ENCODE measurements at places on chromosomes 11 and 22.

DNA sequence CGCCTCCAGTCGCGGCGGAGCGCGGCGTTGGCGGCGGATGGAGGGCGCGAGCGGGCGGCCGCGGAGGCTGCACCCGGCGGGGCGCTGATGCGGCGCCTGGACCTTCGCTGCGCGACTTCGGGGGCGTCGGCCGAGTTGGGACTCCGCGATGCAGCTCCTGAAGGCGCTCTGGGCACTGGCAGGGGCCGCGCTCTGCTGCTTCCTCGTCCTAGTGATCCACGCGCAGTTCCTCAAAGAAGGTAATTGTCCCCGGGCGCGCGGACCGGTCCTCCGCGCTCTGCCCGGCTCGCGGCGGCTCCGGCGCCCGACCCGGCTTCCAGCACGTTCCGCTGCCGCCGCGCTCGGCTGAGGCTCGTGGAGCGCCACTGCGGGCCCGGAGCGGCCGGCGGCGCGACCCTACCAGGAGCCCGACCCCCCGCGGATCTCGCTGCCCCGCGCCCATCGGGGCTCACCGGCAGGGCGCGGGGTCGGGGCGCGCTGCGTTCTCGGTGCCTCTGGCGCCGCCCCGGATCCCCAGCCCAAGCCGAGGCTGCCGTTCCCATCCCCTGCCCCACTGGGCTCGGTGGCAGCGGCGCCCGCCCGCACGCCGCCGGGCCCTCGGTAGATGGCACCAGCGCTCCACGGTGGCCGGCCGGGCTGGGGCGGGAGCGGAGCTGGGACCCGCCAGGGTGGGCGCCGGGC is 1251.2 kb downstream of the BRD1 start:
- peak; percentile 88 for DNase-seq

DNA sequence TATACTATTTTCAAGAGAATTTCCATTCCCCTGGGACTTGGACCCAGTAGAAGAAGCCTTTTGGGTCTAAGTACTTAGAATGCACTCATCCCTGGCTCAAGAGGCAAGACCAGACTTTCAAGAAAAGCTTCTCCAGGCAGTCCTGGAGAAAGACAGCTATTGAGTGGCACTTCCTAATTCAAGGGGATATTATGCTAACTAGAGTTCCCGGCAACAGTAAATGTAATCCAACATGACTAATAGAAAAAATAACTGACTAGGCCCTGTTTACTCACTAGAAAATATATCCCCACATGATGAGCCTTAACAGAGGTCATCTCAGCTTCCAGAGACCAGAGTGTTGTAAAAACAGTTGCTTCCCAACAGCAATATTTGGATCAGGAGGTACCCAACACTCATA is 47.2 kb upstream of the AKIP1 start:
- DNase-seq: no peak

GRCh38 chr11:60078745-60079144 is 9.7 kb upstream of the MS4A2 start:
- no peak for DNase-seq

GRCh38 chr11:65459552-65459951 is 37.0 kb downstream of the NEAT1 start:
- peak; percentile 35 for DNase-seq

GRCh38 chr11:68321293-68322051 is 9.1 kb downstream of the LRP5 start:
- no peak for DNase-seq

GRCh38 chr11:111581341-111581740 is 20.9 kb upstream of the SIK2 start:
- DNase-seq: no peak

DNA sequence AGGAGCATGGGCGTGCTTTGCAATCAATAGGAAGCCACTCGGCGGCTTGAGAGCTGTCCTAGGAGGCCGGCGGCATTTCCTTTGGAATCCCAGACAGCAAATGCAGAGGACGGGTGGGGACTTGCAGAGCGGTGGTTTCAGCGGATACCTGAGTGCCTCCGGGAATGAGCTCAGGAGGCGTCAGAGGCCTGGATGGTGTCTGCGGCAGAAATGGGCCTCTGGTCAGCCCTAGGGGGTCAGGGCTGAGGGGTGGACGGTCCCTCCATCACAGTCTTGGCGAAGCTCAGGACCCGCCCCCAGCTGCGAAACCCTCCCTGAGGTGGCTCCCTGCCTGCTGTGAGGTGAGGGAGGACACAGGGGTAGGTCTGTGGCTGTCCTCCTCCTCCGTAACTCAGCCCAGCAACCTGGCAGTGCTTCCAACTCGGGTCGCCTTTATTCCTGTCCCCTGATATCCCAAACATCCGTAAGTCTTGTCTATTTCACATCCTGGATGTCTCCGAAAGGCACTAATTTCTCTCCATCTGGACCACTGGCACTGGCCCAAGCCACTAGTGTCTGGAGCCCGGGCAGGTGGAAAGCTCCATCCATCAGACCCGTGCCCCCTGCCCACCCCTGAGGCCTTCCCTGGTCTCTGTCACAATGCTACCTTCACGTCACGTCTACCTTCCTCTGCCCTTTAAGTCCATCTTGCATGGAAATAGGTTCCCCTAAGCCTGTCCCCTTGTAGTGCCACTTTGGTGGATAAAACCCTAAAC is 686.6 kb downstream of the BRD1 start:
- DNase-seq: peak; percentile 29

DNA sequence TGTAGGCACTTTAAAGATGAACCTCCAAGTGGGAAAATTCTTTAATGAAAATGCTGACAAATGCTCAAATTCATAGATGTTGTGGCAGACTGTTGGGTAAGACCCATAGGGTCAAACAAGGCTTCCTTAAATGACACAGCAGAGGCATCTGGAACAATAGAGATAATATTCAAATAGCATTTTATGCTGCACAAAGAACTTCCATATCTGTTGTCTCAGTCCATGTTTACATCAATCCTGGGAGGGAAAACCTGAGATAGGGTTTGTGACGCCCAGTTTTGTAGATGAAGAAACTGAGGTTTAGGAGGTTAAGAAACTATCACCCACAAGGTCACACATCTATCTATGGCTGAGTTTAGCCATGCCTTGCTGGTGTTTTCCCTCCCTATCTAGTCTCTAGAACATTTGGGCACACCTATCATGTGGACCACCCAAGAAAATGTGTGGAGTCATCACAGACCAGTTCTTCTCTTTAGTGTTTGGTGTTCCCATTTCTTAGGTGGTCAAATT is 106.4 kb downstream of the EHF start:
- DNase-seq: no peak

DNA sequence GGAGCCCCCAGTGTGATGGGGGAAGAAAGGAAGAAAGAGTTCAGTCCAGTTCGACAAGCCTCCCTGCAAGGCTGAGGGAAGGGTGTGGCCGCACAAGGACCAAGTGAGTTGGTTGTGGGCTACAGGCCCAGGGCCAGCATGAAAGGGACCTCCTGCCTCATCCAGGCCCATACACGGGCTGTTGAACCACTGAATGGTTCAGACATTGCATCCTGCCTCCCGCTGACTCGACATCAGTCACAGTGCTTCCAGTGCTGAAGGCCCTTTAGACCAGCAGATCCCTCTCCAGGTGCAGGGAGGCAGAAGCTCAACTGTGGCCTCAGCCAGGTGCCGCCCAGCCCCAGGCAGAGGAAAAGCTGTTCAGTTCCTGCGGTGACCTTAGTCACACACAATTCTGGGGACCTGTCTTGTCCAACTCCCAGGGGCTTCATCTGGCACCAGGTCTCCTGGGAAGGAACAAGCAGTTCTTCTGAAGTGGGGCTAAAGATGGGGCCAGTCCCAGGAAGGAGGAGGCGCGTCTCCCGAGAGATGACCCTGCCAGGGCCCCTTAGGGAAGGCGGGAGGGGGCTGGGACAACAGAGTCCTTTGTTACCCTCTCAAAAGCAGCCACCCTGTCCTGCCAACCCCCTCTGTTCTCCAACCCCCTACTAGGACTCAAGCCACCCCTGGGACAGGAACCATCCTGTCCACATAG is 6.6 kb downstream of the ARRB1 start:
- DNase-seq: no peak

GRCh38 chr11:112163875-112164685 is at the start of gene IL18:
TSS of gene IL18 (minus strand) at chr11:112164094. CDS start at chr11:112155053, 9,041 bp downstream.
- DNase-seq: peak; percentile 46

GRCh38 chr11:122673701-122674100 is 18.2 kb downstream of the UBASH3B start:
- DNase-seq: no peak

DNA sequence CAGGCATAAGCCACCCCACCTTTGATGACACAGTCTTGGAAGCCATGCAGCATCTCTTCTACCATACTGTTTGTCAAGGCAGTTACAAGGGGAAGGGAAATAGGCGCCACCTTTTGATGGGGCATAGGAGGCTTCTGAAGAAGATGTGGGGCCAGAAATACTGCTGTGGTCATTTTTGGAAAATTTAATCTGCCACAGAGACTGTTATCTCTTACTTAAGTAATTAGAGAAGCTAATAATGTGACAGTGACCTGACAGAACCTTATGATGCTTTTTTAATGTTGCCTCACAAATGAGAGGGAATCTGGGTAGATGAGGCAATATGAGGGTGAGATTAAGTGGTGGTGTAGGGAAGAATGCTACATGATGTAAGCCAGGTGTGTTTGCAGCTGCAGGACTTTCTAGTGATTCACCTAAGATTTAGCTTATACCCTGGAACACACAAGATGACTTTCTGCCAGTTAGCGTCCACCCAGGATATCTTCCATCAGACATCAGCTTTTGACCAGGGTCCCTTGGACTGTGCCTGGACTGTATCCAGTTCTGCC is 34.3 kb upstream of the ADORA2A start:
- no peak for DNase-seq

DNA sequence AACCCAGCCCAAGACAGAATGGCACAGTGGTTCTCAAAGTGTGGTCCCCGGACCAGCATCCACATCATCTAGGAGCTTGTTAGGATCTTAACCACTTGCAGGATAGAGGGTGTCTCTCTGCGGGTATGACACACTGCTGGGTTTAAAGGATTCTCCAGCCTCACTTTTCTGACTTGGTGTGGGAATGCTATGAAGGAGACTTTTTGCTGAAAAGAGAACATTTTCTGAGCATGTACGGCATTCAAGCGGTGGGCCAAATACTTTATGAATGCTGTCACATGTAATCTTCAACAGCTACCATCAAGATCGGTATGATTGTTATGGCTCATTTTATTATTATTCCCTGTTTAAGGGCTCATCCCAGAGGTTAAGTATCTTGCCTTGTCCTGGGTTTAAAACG is 1.8 kb upstream of the CD82 start:
- DNase-seq: no peak

DNA sequence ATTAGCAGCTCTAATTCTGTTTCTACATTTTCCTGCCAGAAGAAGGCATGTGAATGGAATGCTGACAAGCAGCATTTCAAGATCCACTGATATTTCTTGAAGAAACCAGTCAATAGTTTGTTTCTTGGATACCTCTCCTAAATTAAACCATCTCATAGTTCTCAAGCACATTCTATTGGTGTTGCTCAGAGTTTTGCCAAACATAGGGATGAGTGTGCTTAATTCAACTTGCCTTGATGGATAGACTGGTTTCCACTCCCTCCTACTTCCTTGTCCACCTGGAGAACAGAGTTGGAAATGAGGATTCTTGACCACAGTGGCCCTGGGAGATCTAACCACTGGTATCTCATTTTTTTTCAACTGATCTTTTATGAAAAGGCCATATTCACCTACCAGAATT is 29.8 kb upstream of the DDX10 start:
- DNase-seq: no peak

GRCh38 chr11:128937480-128937879 is 5.2 kb downstream of the TP53AIP1 start:
- DNase-seq: no peak

DNA sequence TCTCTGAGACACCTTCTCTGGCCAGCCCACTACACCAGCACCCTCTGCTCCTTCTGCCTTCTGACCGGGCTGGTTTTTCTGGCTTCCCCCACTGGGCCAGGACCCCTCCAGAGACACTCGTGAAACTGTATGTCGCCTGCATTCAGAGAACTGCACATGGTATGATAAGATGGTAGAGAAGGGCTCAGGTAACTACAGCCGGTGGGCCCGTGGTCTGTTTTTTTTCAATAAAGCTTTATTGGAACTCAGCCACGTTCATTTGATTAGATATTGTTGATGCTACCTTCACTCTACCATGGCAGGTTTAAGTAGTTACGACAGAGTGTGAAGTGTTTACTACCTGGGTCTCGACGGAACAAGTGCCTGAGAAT is 514.0 kb downstream of the TBC1D22A start:
- DNase-seq: no peak

DNA sequence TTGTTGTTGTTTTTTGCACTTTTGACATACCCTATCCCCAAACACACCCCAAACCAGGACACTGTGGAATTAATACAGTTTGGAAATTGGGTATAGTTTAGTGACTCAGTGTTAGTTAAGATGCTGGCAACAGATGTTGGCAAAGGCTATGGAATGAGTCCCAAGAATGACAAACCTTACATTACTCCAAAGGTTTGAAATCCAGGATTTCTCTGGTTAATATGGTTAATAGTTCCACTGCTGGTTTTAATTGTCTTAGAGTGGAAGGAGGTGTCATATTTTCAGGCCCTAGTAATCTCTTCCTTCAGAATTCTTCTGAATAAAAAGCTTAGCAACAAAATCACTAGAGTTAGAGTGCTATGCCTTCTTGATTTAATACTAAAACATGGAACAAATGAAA is 775 bp downstream of the LPXN start:
- DNase-seq: no peak

DNA sequence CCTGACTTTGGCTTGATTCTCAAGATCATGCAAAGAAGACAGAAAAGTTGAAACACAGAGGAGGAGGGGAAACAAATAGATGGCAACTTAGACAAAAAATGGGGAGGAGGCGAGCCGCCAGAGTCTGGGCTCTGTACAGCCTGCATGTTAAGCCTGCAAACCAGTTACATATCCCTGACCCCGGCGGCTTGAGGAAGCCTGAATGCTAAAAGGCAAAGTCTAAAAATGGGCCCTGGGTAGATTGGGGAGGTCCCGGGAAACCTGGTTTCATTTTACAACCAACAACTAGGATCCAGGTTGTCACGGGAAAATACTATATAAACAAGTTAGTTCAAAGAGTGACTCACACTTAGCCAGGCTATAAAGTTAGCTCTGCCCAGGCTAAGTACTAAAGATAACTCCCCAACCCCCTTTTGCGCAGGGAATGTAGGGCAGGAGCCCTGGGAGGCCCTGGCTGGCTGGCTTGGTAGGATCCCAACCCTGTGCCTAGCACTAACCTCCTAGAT is 18.8 kb upstream of the ZBTB16 start:
- no peak for DNase-seq

GRCh38 chr22:47059701-47060161 is 297.3 kb downstream of the TBC1D22A start:
- DNase-seq: no peak

DNA sequence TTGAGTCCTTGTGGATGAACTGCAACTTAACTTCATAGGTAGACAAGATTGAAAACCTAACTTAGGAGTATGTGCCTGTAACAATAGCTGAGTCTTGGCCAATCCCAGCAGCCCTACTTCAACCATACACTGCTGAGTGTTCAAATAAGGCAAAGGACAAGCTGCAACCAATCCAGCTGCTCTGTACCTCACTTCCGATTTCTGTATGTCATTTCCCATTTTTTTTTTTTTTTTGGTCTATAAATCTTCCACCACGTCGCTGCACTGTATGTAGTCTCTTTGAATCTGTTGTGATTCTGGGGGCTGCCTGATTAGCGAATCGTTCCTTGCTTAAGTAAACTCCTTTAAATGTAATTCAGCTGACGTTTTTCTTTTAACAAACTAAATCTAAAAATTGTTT is 35.4 kb upstream of the FLI1 start:
- DNase-seq: no peak

- peak; percentile 57 for DNase-seq
These were observed at the start of gene PDGFB for GRCh38 chr22:39244496-39245129. TSS of gene PDGFB (minus strand) at chr22:39244982. CDS start at chr22:39243963, 1,019 bp downstream.

GRCh38 chr22:41825376-41825775 is 7.5 kb upstream of the SREBF2 start:
- no peak for DNase-seq
